ENCODE measurements at places on chromosomes 2 and 18. TPM values are rescaled to one million over a fixed set of nuclear protein-coding genes. Genes with fewer than 3 reads are reported as not detected.

The ICOS gene
- not detected for total RNA-seq

The TEKT4 gene
- not detected for total RNA-seq

The DSG4 gene
- not detected for total RNA-seq

The STEAP3 gene
- total RNA-seq, result 23.6 TPM

The MEP1B gene
- total RNA-seq, result not detected

The AQP4 gene
- total RNA-seq, result not detected

The OTOF gene
- 0.66 TPM for total RNA-seq

The OTOS gene
- not detected for total RNA-seq

The NEU2 gene
- not detected for total RNA-seq

The C18orf32 gene
- 10.9 TPM for total RNA-seq

The ALPP gene
- not detected for total RNA-seq

The LCT gene
- under 0.01 TPM for total RNA-seq

The PDE11A gene
- total RNA-seq, result 0.33 TPM

The AMER3 gene
- not detected for total RNA-seq

The LONRF2 gene
- 7.6 TPM for total RNA-seq
